Nucleus accumbens (tissue), 56 donors: ENCODE measurements at places on chromosomes 2 and 18.

- DNase-seq = no peak
Observed at GRCh38 chr18:50633992-50634391, 74.1 kb downstream of the MAPK4 start.

GRCh38 chr2:11048335-11049008 lies 106.8 kb upstream of the SLC66A3 start:
- DNase-seq = no peak

DNA sequence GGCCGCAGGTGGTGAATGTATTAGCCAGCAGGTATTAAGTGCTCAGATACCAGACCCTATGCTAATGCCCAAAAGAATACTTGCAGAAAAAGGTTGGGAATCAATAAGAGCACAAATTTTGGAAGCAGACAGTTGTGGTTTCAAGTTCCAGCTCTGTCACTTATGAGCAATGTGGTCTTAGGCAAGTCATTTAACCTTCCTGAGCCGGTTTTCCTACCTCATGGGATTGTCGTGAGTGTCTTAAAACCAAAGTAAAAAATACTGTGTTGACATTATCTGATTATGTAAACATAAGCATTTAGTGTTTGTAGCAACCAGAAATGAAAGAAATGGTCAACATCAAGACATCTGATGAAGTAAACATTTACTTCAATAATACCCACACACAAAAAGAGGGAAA lies 93.0 kb upstream of the CHST9 start:
- DNase-seq = no peak

- no peak for DNase-seq
Observed at GRCh38 chr2:216349366-216349765, 22.9 kb downstream of the MARCHF4 start.

- no peak for DNase-seq
Observed at GRCh38 chr2:37916512-37917082, 8.5 kb upstream of the RMDN2 start.

GRCh38 chr18:58264840-58265239 lies 220.8 kb downstream of the NEDD4L start:
- DNase-seq = no peak

GRCh38 chr2:39659765-39660611 lies 5.7 kb upstream of the TMEM178A start:
- DNase-seq = no peak

- no peak for DNase-seq
Observed at GRCh38 chr18:41886126-41886807, 68.8 kb upstream of the PIK3C3 start.
